Cortex of kidney (tissue), 1 donor: ENCODE measurements at places on chromosomes 6 and 20.

DNA sequence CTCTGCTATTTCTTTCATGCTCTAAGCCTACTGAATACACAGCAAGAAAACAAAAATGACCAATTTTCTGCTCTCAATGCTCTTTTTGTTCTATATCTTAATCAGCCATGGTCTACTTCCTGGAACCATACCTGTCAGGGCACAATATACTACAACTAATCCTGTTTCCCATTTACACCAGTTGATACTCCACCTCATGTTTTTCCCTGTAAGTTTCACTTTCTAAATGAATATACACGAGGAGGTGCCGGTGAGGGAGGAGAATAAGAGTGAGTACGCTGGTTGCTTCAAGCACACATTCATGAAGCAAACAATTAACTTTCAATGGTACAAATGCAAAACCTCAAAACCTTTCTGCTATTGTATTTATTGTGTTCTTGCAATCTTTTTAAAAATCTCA lies 443.1 kb upstream of the ID4 start:
- no peak for DNase-seq

DNA sequence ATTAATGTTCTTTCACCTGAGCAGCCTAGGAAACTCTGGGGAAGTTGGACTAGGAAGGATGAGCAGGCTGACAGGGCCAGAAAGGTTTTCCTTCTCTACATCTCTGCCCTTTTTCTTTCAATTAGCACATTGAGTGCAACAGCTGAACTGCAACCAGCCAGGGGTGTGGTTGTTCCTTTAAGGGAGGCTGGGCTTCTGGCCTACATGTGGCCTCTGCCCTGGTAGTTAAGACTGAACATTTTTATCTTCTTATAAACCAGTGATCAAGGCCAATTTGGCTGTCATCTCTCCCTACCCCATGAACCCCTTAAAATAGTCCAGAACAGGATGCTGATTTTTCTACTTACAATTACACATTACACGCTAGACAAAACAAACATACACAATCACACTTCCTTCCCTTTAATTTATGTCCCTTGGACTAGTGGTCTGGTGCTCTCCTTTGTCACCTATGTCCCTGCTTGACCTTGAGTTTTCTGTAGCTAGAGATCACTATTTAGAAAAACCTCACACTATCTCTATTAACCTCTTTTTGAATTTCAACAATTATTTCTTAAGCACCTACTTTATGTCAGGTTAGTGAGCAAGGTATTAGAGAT lies 60.3 kb downstream of the RNF217 start:
- DNase-seq, result no peak

DNA sequence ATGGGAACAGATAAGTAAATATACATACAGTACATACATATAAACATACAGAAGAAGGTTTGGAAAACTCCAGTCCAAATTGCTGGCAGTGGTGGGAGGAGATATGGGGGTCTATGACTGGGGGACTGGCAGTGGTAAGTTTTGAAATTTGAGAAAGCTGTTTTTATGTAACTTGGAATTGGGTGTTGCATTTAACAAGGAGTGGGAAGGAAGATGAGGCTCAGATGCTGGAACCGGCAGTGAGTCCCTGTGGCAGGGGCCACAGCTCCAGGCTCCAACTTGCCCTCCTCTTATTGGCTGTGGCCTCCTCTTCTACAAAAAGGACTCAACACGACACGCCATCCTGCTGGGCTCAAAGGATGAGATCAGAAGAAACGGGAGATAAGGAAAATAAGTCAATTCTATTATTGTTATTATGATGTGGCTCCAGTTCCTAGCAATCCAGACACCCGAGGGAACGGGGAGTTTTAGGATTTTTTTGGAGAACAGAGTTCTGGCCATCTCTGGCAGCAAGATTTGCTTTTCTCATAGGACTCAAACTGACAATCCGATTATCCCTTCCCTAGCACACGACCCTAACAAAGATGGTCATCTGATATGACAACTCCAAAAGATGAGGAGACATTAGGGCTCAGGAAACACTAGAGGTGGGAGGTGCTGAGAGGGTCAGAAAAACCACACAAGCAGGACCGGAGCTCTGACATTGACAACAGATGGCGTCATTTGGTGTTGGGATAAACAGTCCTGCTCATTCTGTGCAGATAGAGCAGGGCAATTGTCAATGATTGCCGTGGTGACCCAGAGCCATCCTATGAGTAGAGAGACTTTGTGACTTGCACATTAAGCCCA lies 6.0 kb upstream of the TGM2 start:
- no peak for DNase-seq

DNA sequence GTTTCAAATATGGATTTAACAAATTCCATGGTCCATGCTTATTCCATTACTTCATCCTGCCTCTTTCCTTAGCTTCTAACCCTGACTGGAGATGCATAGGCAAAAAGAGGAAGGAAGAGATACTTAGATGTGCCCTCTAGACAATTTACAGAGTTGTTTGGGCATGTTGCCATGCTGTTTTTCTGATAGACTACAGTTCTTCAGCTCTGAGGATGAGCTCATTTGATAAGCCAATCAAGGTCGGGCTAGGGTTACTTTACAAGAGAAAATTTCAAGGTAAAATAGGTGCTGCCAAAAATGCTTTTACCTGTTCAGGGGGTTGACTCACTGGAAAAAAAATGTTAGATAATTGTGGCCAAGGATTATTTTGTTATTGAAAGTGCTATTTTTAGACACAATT lies 5.9 kb downstream of the HCRTR2 start:
- no peak for DNase-seq

- no peak for DNase-seq
These were observed 108.8 kb downstream of the PREX1 start for GRCh38 chr20:48718786-48719578.

DNA sequence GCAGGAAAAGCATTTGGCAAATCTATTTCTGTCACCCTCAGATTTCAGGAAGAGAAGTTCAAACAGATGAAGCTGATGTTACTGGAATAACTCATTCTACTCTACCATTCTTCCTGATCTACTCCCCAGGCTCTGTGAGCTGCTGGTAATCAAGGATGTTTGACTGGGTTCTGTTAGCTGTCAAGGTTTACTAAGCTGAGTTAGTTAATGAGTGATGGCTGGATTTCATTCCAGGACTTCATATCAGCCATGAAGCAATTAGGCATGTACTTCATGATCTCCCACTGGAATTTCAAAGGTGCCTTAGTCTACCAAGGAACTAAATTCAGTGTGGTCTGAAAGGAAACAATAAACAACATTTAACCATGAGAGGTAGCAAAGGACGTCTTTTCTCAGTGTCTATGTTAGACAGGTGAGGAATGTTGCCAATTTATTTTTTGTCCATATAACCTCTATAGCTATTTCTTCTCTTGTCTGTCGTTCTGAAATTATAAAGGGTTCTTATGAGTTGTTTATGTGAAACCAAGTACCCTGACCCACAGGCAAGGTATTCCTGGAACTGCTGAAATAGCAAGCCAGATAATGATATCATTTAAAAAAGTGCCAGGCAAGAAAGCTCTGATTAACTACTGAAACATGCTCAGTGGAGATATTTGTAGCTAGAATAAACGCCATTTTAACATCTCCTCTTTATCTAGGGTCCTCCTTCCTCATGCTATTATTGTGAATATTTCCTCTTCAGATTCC lies 112.9 kb downstream of the BACH2 start:
- no peak for DNase-seq

DNA sequence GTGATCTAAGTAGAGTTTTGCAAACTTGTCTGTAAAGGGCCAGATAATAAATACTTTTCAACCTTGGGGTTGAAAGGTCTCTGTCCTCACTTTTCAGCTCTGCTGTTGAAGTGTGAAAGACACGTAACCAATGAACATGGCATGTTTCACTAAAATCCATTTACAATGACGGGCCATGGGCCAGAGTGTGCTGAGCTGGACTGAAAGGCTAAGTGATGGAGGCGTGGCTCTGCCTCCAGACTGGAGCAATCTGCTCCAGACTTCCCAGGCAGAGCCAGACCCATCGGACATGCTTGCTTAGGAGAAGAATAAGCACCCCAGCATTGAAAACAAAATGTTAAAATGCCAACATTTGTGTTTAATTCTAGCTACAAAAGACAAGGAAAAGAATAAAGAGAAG lies 41.4 kb downstream of the SCAND1 start:
- DNase-seq, result no peak

DNA sequence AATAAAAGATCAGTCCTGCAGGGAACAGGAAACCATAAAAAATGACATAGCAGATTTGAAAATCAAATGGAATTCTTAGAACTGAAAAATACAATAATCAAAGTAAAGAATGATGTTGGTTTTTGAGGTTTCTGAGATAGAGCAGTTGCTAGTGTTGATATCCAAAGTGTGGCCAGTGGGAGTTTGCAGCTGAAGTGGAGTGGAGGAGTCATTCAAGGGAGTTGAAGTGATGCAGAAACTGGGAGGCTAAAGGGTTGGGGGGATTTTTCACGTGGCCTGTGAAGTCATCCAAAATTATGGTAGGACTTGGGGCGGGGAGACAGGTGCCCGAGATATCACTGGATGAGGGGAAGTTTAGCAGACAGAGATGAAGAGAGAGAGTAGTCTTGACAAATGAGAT lies 123.6 kb downstream of the CDC5L start:
- DNase-seq, result no peak

DNA sequence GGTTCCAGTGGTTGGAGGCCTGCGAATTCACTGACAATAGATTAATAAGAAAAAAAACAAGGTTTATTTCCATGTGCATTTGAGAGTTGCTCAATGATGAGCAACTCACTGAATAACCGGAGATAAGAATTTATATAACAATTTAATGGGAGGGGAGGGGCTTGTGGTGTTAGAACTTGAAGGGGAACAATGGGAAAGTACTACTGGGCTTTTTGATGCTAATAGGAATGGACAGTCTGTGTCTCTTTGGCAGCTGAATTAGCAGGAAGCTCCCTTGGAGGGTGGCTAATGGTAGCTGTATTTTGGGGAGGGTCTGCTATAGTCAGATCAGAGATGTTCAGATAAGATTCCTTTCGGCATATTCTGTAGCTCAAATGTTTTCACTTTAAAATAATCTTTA lies 62.4 kb upstream of the GMDS start:
- DNase-seq, result no peak

DNA sequence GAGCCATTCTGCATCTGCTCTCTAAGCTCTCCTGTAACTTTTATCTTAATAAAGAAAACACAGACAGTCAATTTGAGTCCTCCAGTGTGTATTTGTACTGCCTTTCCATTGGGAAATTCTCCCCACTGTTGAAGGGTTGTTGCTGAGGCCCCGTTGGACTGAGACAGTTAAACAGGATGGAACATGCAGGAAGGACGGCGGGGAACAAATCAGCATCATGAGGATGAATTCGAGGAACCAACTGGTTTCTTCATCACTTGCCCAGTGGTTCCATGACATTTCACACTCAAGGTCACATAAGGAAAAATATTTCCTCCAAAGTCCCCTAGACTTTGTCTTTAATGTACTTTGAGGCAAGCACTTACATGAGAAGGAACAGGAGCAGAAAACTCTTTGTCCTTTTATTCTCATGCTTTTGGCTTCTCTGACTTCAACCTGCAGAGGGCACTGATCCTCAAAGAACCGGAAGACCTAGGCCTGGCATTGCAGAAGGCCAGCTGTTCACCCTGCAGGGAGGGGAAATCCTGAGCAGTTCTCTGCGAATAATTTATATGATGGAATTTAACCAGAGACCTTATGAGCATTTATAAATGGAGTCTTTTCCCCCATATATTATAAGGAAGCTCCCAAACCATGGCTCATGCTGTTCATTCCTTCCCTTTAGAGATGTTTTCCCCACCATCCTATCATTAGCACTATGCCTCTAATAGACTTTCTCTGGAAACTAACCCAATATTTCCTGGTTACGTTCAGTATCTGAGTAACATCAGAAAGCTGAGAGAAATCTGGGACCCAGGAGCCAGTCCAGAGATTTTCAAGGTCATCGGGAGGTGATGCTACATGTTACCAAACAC lies 55.2 kb upstream of the ADGRF1 start:
- no peak for DNase-seq

GRCh38 chr6:75290136-75290945 lies 5.7 kb upstream of the TMEM30A start:
- DNase-seq, result no peak

GRCh38 chr6:153941768-153942167 lies 97.3 kb upstream of the OPRM1 start:
- no peak for DNase-seq

DNA sequence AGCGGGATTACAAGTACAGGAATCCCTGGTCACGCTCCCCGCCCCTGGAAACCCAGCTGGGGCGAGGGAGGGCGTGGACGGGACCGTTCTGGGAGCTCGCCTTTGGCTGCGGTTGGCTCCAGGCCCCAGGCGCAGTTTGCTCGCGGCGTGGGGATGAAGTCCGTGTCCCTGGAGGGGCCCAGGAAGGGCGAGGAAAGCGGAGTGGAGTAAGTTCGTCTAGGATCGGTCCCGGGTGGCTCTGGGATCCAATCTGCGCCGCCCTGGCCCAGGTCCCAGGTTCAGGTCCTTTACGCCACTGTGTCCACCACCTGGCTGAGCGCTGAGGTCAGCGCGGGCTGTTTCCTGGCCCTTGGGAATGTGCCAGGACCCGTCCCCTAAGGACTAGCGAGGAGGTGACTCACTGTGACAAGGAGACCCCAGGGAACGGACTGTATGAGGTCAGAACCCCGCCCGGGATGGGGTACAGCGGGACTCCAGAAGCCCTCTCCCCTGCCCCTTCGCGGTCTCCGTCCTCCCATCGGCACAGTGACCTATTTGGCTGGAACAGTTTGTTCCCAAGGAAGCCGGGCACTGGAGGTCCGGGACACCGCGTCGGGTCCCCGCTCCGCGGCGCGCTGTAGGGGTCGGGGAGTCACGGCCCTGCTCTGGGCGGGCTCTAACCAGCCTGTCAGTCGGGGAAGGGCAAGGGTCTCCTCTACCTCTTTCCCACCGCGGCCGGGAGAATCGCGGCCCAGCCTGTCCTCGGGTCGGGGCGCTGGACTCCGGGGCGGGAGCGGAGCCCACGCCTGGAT lies 724 bp downstream of the CDKN1A start:
- DNase-seq, result no peak

- no peak for DNase-seq
These were observed 70.8 kb upstream of the AKIRIN2 start for GRCh38 chr6:87772597-87773530.

GRCh38 chr6:70956451-70957283 lies at the start of gene B3GAT2:
B3GAT2 (minus strand) TSS chr6:70957060; CDS start chr6:70956429, 631 bp downstream.
- no peak for DNase-seq

- no peak for DNase-seq
These were observed 198.7 kb downstream of the RIMS1 start for GRCh38 chr6:72084992-72085569.

- no peak for DNase-seq
These were observed 113.9 kb upstream of the TMEM170B start for GRCh38 chr6:11423667-11424066.

- DNase-seq, result no peak
These were observed 58.2 kb downstream of the DNAH8 start for GRCh38 chr6:38773338-38773737.

DNA sequence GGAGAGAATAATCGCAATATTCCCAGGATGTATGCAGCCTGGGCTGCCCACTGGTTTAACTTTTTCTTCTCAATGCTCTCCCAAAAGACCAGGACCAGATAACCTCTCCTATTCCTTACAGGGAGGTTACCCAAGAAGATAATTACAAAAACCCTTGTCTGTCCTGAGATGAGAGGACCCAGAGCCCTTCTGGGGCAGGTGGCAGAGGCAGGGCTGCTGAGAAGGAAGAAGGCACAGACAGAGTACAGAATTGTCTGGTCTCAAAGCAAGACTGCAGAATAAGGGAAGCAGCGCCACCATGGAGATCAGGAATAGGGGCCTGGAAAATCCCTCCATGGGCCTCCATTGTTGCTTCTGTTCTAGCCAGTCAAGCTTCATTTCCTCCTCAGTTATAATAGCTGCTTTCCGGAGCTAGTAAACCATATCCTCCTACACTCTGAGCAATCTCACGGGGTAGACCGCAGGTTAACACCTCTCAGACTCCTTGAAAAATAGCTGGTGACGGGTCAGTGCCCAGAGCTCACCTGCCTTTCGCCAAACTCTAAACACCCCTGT lies 463 bp upstream of the HLA-DMB start:
- no peak for DNase-seq
